A549 (cell line): ENCODE measurements at places on chromosomes 11 and 22. TPM values are rescaled to one million over a fixed set of nuclear protein-coding genes. Genes with fewer than 3 reads are reported as not detected.

ROBO4 gene
- polyA plus RNA-seq: not detected in 3 replicates

SYCE3 gene
- polyA plus RNA-seq: 0.29 to 0.45 TPM in 2 of 3 replicates, not detected in the other

INS gene
- polyA plus RNA-seq: not detected in 3 replicates

KRTAP5-11 gene
- not detected in 3 replicates for polyA plus RNA-seq

MMP13 gene
- not detected in 3 replicates for polyA plus RNA-seq

MS4A3 gene
- not detected in 3 replicates for polyA plus RNA-seq

ARFGAP3 gene
- 15.8 to 20.3 TPM (median 19.1 TPM) in 3 replicates for polyA plus RNA-seq

CARD16 gene
- polyA plus RNA-seq: not detected in 3 replicates

IGLL1 gene
- polyA plus RNA-seq: not detected in 3 replicates

KCNJ11 gene
- 0.41 to 0.69 TPM (median 0.53 TPM) in 3 replicates for polyA plus RNA-seq

PISD gene
- polyA plus RNA-seq: 16.6 to 17.4 TPM (median 17.3 TPM) in 3 replicates

SPTBN2 gene
- polyA plus RNA-seq: 8.1 to 9.9 TPM (median 9.6 TPM) in 3 replicates

PRR33 gene
- polyA plus RNA-seq: not detected in 3 replicates

DNAL4 gene
- polyA plus RNA-seq: 7.0 to 7.7 TPM (median 7.6 TPM) in 3 replicates

LGALS1 gene
- 1,477 to 1,633 TPM (median 1,616 TPM) in 3 replicates for polyA plus RNA-seq

TRIM22 gene
- polyA plus RNA-seq: 1.2 to 1.5 TPM (median 1.4 TPM) in 3 replicates

KRTAP5-8 gene
- polyA plus RNA-seq: not detected in 3 replicates

APOA5 gene
- not detected in 3 replicates for polyA plus RNA-seq

BDNF gene
- 15.6 to 18.8 TPM (median 16.4 TPM) in 3 replicates for polyA plus RNA-seq

LMO2 gene
- 0.15 to 0.21 TPM (median 0.16 TPM) in 3 replicates for polyA plus RNA-seq

SPECC1L gene
- polyA plus RNA-seq: 14.8 to 15.4 TPM (median 15.2 TPM) in 3 replicates

FOLR1 gene
- 0.08 to 0.12 TPM (median 0.09 TPM) in 3 replicates for polyA plus RNA-seq

CHRDL2 gene
- 2.6 to 5.8 TPM (median 5.4 TPM) in 3 replicates for polyA plus RNA-seq

DEPDC7 gene
- 15.1 to 15.3 TPM (median 15.2 TPM) in 3 replicates for polyA plus RNA-seq

KCTD14 gene
- 2.4 to 2.7 TPM (median 2.6 TPM) in 3 replicates for polyA plus RNA-seq

TESMIN gene
- 4.7 to 6.4 TPM (median 5.2 TPM) in 3 replicates for polyA plus RNA-seq

ANO5 gene
- polyA plus RNA-seq: 2.7 to 3.3 TPM (median 3.1 TPM) in 3 replicates

OR52I2 gene
- not detected in 3 replicates for polyA plus RNA-seq

PRAME gene
- 112 to 143 TPM (median 130 TPM) in 3 replicates for polyA plus RNA-seq

PIWIL4 gene
- polyA plus RNA-seq: 0.18 to 0.29 TPM (median 0.28 TPM) in 3 replicates

ELF5 gene
- 0.04 TPM in 1 of 3 replicates, not detected in the others for polyA plus RNA-seq

JAML gene
- not detected in 3 replicates for polyA plus RNA-seq

ANO9 gene
- 0.50 to 0.55 TPM (median 0.51 TPM) in 3 replicates for polyA plus RNA-seq

KCNJ1 gene
- polyA plus RNA-seq: 0.03 TPM in 1 of 3 replicates, not detected in the others

AIFM3 gene
- 2.3 to 4.0 TPM (median 3.6 TPM) in 3 replicates for polyA plus RNA-seq

SLC6A5 gene
- not detected in 3 replicates for polyA plus RNA-seq

SLC29A2 gene
- 4.3 to 7.6 TPM (median 6.4 TPM) in 3 replicates for polyA plus RNA-seq

KCNQ1 gene
- 0.12 to 0.14 TPM (median 0.13 TPM) in 3 replicates for polyA plus RNA-seq

OR4D5 gene
- polyA plus RNA-seq: not detected in 3 replicates

HSPB2 gene
- polyA plus RNA-seq: not detected in 3 replicates

OR52N2 gene
- not detected in 3 replicates for polyA plus RNA-seq
